Activated T-cell treated with anti-CD3 and anti-CD28 coated beads, Interleukin-2, amount 50 U/mL, for 72 hours (primary cell): ENCODE measurements at places on chromosomes 1 and 21.
A peak's percentile ranks its signal among the peaks of the same experiment; 100 is the strongest.

- no peak for DNase-seq
- H3K4me3 ChIP-seq: no peak overlapping the region
- peaks cover 28% of the 10 kb centered on the region for H3K4me1 ChIP-seq
- H3K27me3 ChIP-seq: no peaks in the 10 kb centered on the region
- peaks cover 12% of the 10 kb centered on the region for H3K36me3 ChIP-seq
These were observed 53.2 kb downstream of the TRIM33 start for GRCh38 chr1:114457675-114458236.

DNA sequence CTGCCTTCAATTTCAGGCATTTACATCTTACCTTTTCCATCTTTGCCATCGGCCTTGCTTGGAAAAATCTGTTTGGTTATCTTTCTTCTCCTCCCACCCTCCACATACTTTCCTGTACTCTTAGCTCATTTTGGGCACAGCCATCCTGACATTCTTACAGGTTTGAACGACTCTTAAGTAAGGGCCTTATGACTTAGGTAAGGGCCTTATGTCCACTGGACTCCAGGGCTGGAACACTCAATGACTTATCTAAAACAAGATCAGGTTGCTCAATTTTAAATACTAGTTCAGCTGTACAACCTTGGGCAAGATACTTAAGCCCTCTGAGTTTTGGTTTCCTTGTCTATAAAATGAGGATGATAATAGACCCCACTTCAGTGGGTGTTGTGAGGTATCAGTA is 40.9 kb downstream of the C1orf21 start:
- no peak overlapping the region for H3K4me3 ChIP-seq
- no peak for DNase-seq
- no peaks in the 10 kb centered on the region for H3K4me1 ChIP-seq
- peaks cover 14% of the 10 kb centered on the region for H3K27me3 ChIP-seq
- H3K36me3 ChIP-seq: no peaks in the 10 kb centered on the region
- H3K27ac ChIP-seq: no peak overlapping the region

DNA sequence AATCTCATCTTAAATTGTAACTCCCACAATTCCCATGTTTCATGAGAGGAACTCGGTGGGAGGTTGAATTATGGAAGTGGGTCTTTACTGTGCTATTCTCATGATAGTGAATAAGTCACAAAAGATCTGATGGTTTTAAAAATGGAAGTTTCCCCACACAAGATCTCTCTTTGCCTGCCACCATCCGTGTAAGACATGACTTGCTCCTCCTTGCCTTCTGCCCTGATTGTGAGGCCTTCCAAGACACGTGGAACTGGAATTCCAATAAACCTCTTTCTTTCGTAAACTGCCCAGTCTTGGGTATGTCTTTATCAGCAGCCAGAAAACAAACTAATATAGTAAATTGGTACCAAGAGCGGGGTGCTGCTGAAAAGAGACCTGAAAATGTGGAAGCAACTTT is 761.6 kb upstream of the RGS18 start:
- H3K4me3 ChIP-seq: no peak overlapping the region
- no peaks in the 10 kb centered on the region for H3K4me1 ChIP-seq
- H3K27ac ChIP-seq: no peak overlapping the region
- no peak for DNase-seq

- peaks cover 24% of the 10 kb centered on the region for H3K36me3 ChIP-seq
- H3K4me3 ChIP-seq: no peak overlapping the region
- no peaks in the 10 kb centered on the region for H3K27me3 ChIP-seq
- DNase-seq: no peak
- H3K4me1 ChIP-seq: peaks cover 24% of the 10 kb centered on the region
These were observed 2.1 kb downstream of the SETDB1 start for GRCh38 chr1:150928286-150928685.

- no peak overlapping the region for H3K4me3 ChIP-seq
- peaks cover 65% of the 10 kb centered on the region for H3K4me1 ChIP-seq
- no peaks in the 10 kb centered on the region for H3K27me3 ChIP-seq
- no peaks in the 10 kb centered on the region for H3K36me3 ChIP-seq
- no peak for DNase-seq
These were observed 11.5 kb downstream of the FOXJ3 start for GRCh38 chr1:42323551-42323950.

DNA sequence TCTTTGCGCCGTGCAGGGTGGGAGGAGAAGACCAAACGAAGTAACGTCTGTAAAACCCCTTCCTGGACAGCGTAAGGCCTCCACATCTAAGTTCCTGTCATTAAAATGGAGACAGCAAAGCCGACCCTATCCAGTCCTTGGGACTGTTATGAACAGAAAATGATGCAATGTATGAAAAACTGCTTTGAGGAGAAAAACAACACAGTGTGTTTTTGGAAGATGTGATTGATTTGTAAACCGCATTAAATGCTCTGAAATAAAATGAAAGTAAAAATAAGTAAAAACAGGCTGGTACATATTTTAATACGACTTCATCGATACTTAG is 827 bp upstream of the URB1 start:
- H3K4me1 ChIP-seq: peaks cover 45% of the 10 kb centered on the region
- H3K27ac ChIP-seq: peak overlapping the region; percentile 90
- peaks cover 3% of the 10 kb centered on the region for H3K36me3 ChIP-seq

DNA sequence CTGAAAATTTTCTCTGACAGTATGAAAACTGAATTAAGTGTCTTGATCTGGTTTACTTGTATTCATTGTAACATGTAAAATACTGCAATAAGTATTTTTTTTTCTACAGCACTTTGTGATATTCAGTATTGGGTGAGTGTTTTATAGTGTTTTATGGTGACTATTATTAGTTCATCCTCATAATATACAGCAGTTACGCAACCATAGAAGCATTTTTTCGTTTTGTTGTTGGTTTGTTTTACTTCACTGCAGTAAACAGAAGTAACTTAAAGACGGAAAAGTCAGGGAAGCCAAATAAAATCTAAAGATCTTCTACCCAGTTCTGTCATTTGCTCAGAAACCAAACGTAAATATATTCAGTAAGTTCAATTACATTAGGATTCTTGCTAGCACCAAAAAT is 250.0 kb downstream of the TPR start:
- no peak for DNase-seq
- peaks cover 7% of the 10 kb centered on the region for H3K27me3 ChIP-seq
- H3K36me3 ChIP-seq: no peaks in the 10 kb centered on the region
- no peak overlapping the region for H3K27ac ChIP-seq
- H3K4me1 ChIP-seq: no peaks in the 10 kb centered on the region

- H3K27ac ChIP-seq: no peak overlapping the region
- H3K4me1 ChIP-seq: no peaks in the 10 kb centered on the region
- no peak overlapping the region for H3K4me3 ChIP-seq
- H3K27me3 ChIP-seq: peaks cover 22% of the 10 kb centered on the region
- DNase-seq: no peak
- H3K36me3 ChIP-seq: no peaks in the 10 kb centered on the region
These were observed 62.9 kb upstream of the ROR1 start for GRCh38 chr1:63710761-63711380.

DNA sequence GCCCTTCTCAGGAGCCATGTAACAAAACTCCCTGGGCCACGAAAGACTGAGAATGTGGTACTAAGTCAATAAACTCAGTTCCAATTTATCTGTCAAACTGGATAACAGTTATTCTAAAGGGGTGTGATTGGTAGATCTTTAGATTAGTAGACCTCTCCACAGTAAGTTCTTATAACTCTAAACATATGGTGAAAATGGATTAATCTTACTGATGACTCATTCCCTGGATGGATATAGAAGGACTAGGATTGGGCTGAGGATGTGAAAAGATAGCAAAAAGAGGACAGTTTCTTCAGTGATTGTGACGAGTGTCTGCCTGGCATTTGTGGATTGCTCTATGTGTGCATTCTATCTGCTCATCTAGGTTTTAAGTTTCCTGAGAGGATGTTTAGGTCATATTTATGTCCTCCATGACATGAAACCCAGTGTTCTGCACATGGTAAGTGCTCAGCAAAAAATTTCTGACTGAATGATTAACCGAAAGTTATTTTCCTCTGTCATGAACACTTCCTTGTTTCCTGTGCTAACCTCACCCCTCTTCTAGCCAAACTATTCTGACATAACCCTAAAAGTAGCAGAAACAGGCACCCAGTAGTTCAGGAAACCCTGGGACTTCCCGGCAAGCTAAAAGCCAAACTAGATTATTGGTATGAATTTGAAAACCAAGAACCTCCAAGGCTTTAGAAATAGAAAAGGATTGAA is 397.5 kb upstream of the PLXNA2 start:
- H3K4me1 ChIP-seq: no peaks in the 10 kb centered on the region
- H3K27me3 ChIP-seq: peaks cover 18% of the 10 kb centered on the region
- DNase-seq: no peak
- H3K36me3 ChIP-seq: no peaks in the 10 kb centered on the region

DNA sequence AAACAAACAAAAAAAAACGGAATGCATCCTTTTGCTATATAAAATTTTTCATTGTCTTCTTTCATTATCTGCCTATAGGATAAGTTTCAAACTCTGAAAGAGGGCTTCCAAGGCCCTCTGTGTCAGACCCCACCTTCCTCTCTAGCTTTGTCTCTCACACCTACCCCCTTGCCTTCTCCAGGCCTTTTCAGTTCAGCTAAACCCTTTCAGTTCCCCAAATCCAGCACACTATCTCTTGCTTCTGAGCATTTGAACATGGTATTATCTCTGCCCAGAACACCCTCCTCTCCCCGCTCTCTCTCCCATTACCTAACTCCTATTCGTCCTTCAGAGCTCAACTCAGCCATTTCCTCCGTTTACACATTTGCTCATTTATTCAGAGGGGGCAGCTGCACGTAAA is 35.7 kb downstream of the C1orf216 start:
- H3K4me1 ChIP-seq: no peaks in the 10 kb centered on the region
- peaks cover 28% of the 10 kb centered on the region for H3K27me3 ChIP-seq
- no peak overlapping the region for H3K27ac ChIP-seq
- H3K36me3 ChIP-seq: no peaks in the 10 kb centered on the region
- no peak overlapping the region for H3K4me3 ChIP-seq

GRCh38 chr1:180563026-180563827 is 4.5 kb downstream of the OVAAL start:
- no peak for DNase-seq
- no peaks in the 10 kb centered on the region for H3K4me1 ChIP-seq
- H3K4me3 ChIP-seq: no peak overlapping the region
- peaks cover 42% of the 10 kb centered on the region for H3K27me3 ChIP-seq

DNA sequence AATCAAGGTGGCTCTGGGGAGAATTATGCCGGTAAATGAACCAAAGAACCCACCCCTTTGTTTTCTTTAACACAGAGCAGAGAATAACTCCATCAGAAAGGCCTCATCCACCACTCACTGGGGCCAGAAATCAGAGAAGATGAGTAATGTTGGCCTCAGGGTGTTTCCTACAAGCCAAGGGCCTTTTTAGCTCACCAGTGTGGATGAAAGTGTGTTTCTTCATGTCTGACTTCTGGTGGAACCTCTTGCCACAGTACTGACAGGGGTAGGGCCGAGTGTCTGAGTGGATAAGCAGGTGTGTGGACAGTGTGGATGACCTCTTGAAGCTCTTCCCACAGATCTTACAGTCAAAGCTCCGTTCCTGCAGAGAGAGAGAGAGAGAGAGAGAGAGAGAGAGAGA is 8.3 kb downstream of the GFI1 start:
- H3K4me3 ChIP-seq: peak overlapping the region; percentile 80
- peaks cover 80% of the 10 kb centered on the region for H3K4me1 ChIP-seq
- DNase-seq: peak; percentile 42
- H3K27ac ChIP-seq: peak overlapping the region; percentile 96
- H3K27me3 ChIP-seq: no peaks in the 10 kb centered on the region
- peaks cover 70% of the 10 kb centered on the region for H3K36me3 ChIP-seq

GRCh38 chr1:233496993-233497392 is 116.9 kb upstream of the KCNK1 start:
- DNase-seq: no peak
- no peak overlapping the region for H3K4me3 ChIP-seq
- peaks cover 35% of the 10 kb centered on the region for H3K27me3 ChIP-seq
- no peaks in the 10 kb centered on the region for H3K4me1 ChIP-seq

- no peak overlapping the region for H3K27ac ChIP-seq
- H3K36me3 ChIP-seq: no peaks in the 10 kb centered on the region
- DNase-seq: no peak
- H3K4me3 ChIP-seq: no peak overlapping the region
These were observed 165.1 kb downstream of the DAB1 start for GRCh38 chr1:57258557-57259325.

- no peaks in the 10 kb centered on the region for H3K27me3 ChIP-seq
- H3K4me1 ChIP-seq: no peaks in the 10 kb centered on the region
- no peak for DNase-seq
- peaks cover 2% of the 10 kb centered on the region for H3K36me3 ChIP-seq
- no peak overlapping the region for H3K4me3 ChIP-seq
- H3K27ac ChIP-seq: no peak overlapping the region
These were observed 48.8 kb downstream of the ZBTB40 start for GRCh38 chr1:22500471-22500870.
